ENCODE measurements at places on chromosomes 6 and 20. TPM values are rescaled to one million over a fixed set of nuclear protein-coding genes. Genes with fewer than 3 reads are reported as not detected.

- no peak for DNase-seq
Observed at GRCh38 chr6:165597821-165598220, 65.2 kb downstream of the PDE10A start.

DNA sequence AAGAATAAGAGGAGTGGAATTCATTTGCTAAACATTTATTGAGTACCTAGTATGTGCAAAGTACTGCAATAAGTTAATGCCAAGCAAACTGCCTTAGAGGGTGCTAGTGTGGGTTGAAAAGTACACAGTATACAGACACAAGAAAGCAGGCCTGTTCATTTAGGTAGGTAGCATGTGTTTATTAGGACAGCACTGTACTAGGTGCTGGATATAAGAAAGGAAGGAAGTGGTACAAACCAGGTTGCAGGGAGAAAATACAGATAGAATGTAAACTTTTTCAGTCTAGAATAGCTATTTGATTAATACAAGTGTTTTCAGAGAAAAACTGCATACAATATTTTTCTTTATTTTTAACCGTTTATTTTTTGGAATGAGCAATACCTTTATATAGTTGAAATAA is 68.1 kb downstream of the PHF20 start:
- no peak for DNase-seq

UBD gene
- 0.34 TPM for total RNA-seq

NOTCH4 gene
- 0.48 TPM for total RNA-seq

RSPH3 gene
- 4.9 TPM for total RNA-seq

DNA sequence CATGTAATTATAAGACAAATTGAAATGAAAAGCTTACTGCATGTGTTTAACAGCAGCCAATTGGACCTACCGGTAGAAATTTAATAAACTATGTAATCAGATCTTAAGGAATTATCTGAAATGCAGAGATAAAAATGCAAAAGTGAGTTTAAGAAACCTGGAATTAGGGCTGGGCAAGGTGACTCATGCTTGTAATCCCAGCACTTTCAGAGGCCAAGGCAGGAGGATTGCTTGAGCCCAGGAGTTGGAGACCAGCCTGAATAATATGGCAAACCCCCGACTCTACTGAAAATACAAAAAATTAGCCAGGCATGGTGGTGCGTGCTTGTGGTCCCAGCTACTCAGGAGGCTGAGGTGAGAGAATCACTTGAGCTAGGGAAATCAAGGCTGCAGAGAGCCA is 74.1 kb downstream of the HFE start:
- DNase-seq, result no peak

All from activated T-helper 2 cell treated with anti-CD3 and anti-CD28 coated beads, Interferon-gamma antibody, Interleukin-2, Interleukin-4, amounts not matched to agents 10 μg/mL and 5 μg/mL and 100 μg/mL, durations not matched to agents 14 hours and 24 hours and 36 hours (primary cell).